ENCODE measurements at places on chromosomes 1 and 21.

DNA sequence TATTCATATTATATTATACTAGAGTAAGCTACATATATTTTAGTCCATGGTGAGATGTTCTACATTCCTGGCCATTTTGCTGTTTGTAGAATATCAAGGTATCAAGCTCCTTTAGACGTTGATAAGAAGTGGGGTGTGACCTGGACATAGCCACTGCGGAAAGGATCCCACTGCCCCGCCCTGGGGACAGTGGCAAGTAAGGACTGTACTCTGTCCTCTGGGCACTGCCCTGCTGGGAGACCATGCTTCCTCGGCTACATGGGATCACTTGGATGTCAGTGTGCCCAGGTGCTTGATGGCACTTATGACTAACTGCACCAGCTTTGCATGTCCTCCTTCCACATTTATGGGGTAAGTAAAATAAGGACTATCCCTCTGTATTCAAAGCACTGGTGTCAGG, 46.3 kb upstream of the NTPCR start:
- no peak for DNase-seq

GRCh38 chr1:206005234-206005633, 2.0 kb upstream of the RAB7B start:
- DNase-seq = no peak

DNA sequence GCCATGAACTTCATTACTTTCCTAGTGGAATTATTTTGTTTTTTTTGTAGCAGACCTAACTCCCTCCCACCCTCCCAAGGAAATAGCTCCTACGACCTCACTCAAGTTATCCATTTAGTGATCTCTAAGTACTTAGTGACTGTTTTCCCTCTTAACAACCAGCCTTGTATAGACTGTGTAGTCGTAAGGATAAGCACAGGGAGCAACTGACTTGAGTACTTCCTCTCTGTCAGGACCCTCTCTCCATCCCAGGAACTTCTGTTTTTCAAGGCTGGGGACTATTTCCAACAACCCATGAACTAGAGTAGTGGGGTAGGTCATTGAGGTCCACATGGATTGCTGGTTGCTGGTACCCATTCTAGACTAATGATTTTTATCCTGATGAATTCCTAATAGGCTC, 1.9 kb downstream of the AGO1 start:
- DNase-seq = no peak

- no peak for DNase-seq
These were observed 442 bp upstream of the RUSC1 start for GRCh38 chr1:155320252-155320651.

- no peak for DNase-seq
These were observed 100.9 kb downstream of the ARHGEF10L start for GRCh38 chr1:17640393-17640792.

GRCh38 chr1:21378705-21379494, 61.0 kb upstream of the NBPF3 start:
- peak; percentile 61 for DNase-seq

GRCh38 chr1:173702736-173703135, 12.0 kb upstream of the KLHL20 start:
- DNase-seq = no peak

GRCh38 chr1:177021687-177022086, 142.8 kb downstream of the ASTN1 start:
- DNase-seq = no peak

DNA sequence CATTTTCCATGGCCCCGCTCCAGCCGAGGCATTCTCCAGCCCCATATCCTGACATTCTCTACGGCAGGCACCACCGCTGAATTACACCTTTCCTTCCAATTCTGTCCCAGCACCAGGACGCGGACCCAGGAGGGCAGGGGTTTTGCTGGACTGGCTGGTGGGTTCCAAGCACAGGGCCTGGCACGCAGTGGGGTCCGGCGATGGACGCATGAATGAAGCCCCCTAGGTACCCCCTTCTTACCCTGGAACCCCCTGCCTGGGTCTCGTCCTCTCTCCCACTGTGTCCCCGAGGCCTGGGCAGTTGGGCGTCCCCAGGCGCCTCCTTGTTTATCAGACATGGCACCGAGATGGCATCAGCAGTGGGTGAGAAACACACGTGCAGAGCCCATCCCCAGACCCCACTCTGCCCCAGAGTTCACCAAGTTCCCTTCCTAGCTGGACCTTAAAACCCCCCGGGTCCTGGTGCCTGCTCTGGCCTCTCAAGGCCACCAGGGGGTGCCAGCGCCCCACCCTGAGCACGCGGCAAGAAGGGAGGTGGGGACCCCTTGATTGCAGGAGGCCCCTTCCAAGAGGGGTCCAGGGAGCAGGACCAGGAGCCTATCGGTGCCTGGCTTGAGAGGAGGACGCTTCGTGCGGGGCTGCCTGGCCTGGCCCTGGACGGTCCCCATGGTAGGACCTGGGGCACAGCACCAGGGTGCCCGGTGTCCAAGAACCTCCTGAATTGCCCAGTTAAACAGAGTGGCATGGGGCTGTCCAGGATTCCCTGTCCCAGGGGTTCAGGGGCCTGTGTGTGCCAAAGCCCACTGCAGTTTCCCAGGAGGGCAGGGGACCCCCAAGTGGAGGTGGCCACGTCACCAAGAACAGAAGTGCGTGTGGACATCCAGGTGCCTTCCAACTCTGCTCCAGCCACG, 46.1 kb downstream of the MEGF6 start:
- peak; percentile 58 for DNase-seq

DNA sequence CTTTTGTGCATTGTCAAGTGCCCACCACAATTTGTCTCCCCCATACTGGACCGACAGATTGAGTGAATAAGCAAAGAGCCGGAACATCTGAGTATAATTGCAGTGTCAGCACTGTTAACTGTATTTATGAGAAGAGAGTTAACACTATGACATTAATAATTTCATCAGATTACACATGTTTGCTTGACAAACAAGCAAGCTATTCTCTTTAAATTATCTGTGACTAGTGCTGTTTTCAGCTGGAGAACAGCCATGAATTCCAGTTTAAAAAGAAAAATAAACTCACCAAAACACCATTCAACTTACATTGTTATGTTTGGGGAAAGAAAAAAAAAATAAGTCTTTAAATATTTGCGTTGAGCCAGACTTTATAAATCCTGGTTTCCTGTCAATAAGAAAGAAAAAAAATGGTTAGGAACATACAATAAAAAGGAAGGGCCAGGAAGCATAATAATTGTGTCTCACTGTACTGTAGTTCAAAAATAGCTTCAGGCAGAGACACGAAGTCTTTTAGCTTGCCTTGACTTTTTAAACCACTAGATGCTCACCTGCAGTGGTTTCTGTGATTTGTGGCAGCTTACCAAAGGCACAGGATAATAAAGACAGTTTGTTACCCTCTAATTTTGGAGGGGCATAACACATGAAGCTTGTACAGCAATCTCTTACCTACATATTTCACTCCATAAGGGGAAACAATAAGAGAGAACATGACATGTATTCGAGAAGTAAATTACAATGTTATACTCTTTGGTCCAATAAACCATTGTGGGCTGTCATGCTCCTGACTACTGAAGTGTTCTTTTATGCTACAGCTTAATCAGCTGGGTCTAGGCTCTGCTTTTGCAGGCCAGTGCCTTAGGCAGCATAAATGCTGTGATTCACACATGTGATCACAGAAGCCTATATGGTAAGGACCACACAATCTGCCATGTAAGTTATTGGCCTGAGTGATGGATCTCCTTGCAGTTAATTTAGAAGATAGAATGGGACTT, 302.0 kb upstream of the ADGRL2 start:
- DNase-seq = no peak

DNA sequence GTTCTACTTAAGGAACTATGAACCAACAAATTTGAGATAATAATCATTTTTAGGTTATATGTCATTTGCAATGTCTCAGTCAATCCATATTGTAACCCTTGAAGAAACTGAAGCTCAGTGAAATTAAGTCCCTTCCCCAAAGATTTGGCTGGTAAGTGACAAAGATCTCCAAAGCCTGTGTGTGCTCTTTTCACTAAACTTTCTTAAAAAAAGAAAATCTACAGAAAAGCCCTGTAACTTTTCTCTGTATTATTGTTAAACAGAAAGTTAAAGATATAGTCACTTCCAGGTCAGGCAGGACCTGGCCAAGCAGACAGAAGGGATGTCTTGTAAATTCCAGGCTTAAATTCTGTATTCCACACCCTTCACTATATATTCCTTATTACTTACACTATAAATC, 1.5 kb downstream of the LIX1L start:
- no peak for DNase-seq

GRCh38 chr1:189211742-189212141, 1265.9 kb downstream of the BRINP3 start:
- DNase-seq = no peak

GRCh38 chr1:106619080-106619826, 437.2 kb upstream of the PRMT6 start:
- DNase-seq = no peak

DNA sequence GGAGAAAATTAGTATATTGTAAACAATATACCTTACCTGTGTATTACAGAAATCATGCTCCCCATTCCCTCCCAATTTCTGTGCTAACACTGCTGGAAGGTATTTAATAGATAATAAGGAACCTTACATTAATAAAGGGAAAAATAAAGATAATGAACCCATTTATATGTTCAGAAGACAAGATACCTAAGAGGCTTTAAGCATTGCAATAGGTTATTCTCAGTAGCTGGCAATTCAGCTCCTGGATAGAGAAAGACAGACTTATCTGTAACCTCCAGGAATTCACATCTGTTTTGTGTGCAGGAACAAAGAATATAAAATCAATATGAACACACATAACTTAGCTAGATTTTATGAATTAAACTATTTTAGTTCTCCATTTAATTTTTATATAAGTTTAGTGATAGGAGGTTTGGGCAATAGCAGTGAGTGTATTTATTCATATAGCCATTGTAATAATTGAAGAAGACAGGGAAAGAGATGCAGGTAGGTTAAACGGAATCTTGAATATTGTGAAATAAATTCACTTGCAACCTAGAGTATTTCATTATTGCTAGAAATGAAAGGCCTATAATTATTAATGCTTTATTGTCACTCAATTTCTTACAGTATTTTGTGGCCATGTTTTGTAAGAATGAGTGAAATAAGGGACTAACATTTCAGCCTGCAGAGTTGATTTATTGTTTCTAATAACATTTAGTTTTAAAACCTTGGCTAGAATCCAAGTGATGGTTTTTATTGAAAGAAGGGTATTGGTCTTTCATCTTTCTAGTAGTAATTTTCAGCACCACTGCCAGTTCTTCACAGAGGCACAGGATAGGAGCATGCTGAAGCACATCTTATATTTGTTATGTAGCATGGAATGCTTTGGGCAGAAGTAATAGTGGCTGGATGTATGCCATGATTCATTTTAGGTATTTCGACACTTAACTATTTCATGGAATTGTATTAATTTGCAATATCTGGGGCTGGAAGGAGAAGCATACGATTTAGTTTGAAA, 1.5 kb downstream of the XPR1 start:
- DNase-seq = peak; percentile 57

- no peak for DNase-seq
These were observed 2.2 kb downstream of the SMCP start for GRCh38 chr1:152880316-152880715.

DNA sequence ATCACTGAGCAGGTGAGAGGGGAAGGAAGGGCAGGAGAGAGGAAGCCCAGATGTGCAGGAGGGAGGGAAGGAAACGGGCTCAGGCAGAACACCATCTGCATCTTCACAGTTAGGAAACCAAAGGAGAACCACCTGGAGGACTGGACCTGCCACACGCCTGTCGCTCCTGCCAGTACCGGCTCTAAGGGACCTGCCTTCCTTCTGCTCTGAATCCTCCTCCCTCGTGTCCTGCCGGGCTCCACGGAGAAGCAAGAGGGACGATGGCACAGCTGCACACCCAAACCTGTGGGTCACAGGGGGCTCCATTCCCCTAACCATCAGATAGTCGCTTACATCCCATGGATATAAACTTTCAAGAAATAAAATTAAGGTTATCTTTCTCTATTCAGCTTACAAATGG, 56.1 kb downstream of the TOR1AIP2 start:
- no peak for DNase-seq

DNA sequence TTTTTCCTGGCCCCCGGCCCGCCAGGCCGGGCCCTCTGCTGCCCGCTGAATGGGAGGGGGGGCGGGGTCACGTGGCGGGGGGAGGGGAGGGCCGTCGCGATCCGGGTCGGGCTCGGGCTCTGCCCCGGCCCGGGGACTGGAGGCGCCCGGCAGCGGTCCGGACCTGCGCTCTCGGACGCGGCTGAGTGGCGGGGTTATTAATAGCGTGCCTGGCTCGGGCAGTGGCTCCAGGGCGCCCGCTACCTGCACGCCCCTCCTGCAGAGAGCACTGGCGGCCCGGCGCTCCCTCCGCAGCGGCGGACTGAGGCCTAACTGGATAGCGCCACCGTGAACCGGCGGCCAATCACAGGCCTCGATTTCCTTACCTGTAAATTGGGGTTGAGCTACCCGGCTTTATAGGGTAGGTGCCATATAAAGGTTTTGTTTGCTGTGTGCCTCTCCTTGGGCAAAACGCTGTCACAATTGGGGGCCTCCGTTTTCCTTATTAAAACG, 28.1 kb downstream of the AHDC1 start:
- peak; percentile 49 for DNase-seq

DNA sequence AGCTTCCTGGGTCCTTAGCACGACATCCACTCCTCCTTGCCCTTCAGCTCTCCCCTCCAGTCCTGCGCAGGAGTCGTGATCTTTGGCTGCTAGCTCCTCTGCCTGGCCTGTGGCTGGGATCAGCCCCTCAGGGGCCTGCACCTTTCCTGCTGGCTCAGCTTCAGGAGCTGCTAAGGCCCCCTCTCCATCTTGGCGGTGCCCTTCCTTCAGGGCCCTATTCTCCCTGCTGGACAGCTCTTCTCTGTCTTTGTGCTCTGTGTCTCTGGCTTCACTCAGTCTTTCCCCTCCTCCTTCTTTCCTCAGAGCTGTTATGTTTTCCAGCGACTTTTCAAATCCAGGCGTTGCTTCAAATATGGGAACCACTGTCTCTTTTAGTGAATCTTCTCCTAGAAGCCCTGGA, 59.5 kb upstream of the LRRC53 start:
- DNase-seq = no peak

DNA sequence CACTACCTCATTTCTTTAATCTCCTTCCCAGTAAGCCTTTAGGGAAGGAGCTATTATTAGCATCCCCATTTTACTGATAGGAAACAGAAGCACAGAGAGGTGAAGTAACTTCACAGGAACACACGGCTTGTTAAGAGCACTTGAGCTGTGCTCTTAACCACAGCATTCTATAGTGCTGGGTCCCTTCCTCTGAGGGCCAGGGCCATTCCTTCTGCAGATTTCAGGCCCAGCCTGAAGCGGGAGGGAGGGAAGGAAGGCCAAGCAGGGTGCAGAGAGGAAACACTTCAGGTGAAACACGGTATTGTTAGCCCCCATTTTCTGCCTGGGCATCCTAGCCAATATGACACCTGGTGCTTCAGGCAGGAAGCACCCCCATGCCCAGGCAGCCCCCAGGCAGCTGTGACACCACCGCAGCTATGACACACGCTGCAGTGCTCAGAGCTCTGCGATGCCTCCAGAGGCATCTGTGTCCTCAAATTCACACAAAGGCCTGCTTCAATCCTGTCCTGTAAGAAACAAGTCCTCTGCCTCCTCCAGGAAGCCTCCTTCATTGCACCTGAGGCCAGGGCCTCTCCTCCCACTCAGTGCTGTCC, 4.5 kb upstream of the EXTL1 start:
- DNase-seq = no peak

GRCh38 chr1:236353813-236354212, 40.3 kb upstream of the EDARADD start:
- no peak for DNase-seq

GRCh38 chr1:67611846-67612245, 73.2 kb upstream of the GADD45A start:
- DNase-seq = no peak

GRCh38 chr1:99950486-99950885, 19.3 kb upstream of the SLC35A3 start:
- no peak for DNase-seq

- no peak for DNase-seq
These were observed 93.9 kb downstream of the DDAH1 start for GRCh38 chr1:85371021-85371420.

Data from hematopoietic multipotent progenitor cell treated with erythropoietin and hydrocortisone succinate and interleukin-3 and kit ligand, for 6 days (in vitro differentiated cells).